ENCODE measurements at places on chromosomes 4 and X.

- no peak overlapping the region for H3K4me3 ChIP-seq
- H3K4me1 ChIP-seq = peaks cover 11% of the 10 kb centered on the region
- peaks cover 38% of the 10 kb centered on the region for H3K36me3 ChIP-seq
- no peak overlapping the region for H3K27ac ChIP-seq
- no peaks in the 10 kb centered on the region for H3K27me3 ChIP-seq
These were observed 29.9 kb downstream of the BOD1L1 start for GRCh38 chr4:13597604-13598003.

- H3K4me1 ChIP-seq = peaks cover 9% of the 10 kb centered on the region
- no peak for DNase-seq
- H3K27ac ChIP-seq = no peak overlapping the region
- H3K27me3 ChIP-seq = no peaks in the 10 kb centered on the region
These were observed 286.4 kb downstream of the PRDM5 start for GRCh38 chr4:120636120-120636630.

GRCh38 chrX:130772105-130772775 is 130.8 kb downstream of the ENOX2 start:
- H3K4me1 ChIP-seq = peaks cover 6% of the 10 kb centered on the region
- DNase-seq = no peak
- no peak overlapping the region for H3K4me3 ChIP-seq
- no peak overlapping the region for H3K27ac ChIP-seq
- H3K36me3 ChIP-seq = peaks cover 4% of the 10 kb centered on the region

DNA sequence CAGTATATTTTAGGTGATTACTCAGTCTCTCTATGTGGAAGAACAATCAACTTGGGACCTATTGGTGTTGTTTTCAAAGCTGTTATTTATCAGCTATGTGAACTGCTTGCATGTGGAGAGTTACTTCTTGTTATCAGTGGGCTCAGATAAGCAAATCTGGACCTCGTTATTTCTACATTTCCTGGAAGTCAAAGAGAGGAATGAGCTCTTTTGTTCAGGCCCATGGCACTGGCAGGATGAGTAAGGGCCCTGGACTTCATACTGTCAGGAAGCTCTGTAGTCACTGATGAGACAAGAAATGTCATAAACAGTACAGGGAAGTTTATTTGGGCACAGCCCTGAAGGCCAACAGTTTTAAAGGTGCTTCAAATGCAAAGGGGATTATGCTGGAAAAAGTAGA is 760.6 kb upstream of the EPHA5 start:
- H3K4me3 ChIP-seq = no peak overlapping the region
- no peaks in the 10 kb centered on the region for H3K27me3 ChIP-seq
- DNase-seq = no peak
- no peak overlapping the region for H3K27ac ChIP-seq
- no peaks in the 10 kb centered on the region for H3K36me3 ChIP-seq

- peaks cover 13% of the 10 kb centered on the region for H3K36me3 ChIP-seq
- H3K4me3 ChIP-seq = peak overlapping the region; percentile 22
- H3K27me3 ChIP-seq = peaks cover 10% of the 10 kb centered on the region
- peaks cover 11% of the 10 kb centered on the region for H3K4me1 ChIP-seq
- DNase-seq = no peak
These were observed 114.6 kb downstream of the UBE2K start for GRCh38 chr4:39812500-39812899.

DNA sequence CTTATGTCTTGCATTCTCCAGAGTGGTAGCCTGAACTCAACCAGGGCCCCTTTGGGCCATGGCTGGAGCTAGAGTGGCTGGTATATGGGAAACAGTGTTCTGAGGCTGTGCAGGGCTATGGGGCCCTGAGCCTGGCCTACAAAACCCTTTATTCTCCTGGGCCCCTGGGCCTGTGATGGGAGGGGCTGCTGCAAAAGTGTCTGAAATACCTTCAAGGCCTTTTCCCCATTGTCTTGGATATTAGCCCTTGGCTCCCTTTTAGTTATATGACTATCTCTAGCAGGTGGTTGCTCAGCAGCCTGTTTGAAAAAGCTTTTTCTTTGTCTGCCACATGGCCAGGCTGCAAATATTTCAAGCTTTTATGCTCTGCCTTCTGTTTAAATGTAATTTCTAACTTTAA is 22.5 kb downstream of the APOOL start:
- DNase-seq = no peak
- H3K4me1 ChIP-seq = no peaks in the 10 kb centered on the region
- no peak overlapping the region for H3K4me3 ChIP-seq

- no peak for DNase-seq
- no peak overlapping the region for H3K27ac ChIP-seq
- no peaks in the 10 kb centered on the region for H3K36me3 ChIP-seq
- no peak overlapping the region for H3K4me3 ChIP-seq
- H3K4me1 ChIP-seq = no peaks in the 10 kb centered on the region
These were observed 38.6 kb downstream of the COL4A6 start for GRCh38 chrX:108399418-108400165.

DNA sequence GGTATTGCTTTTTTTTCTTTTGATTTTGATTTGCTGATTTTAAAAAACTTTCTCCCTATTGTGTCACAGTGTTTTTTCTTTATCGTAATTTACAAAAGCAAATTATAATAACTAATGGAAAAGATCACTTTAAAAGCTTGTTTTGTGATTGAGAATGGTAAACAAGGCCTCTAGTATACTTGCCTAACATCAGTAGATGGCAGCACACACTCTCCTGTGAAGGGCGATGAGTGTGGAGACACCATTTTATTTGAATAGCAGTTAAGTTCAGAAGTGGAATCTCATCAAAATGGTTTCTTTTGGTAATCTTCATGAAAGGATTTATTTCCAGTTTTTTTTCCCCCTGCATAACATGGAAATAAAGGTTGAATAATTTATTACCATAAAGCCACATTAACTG is 72.3 kb downstream of the PAK3 start:
- H3K27ac ChIP-seq = no peak overlapping the region
- H3K27me3 ChIP-seq = peaks cover 2% of the 10 kb centered on the region
- H3K36me3 ChIP-seq = no peaks in the 10 kb centered on the region

- DNase-seq = peak; percentile 11
- H3K27ac ChIP-seq = peak overlapping the region; percentile 73
- H3K36me3 ChIP-seq = no peaks in the 10 kb centered on the region
- peak overlapping the region; percentile 83 for H3K4me3 ChIP-seq
- peaks cover 17% of the 10 kb centered on the region for H3K4me1 ChIP-seq
These were observed 449 bp downstream of the CTPS2 start for GRCh38 chrX:16711893-16712547.

DNA sequence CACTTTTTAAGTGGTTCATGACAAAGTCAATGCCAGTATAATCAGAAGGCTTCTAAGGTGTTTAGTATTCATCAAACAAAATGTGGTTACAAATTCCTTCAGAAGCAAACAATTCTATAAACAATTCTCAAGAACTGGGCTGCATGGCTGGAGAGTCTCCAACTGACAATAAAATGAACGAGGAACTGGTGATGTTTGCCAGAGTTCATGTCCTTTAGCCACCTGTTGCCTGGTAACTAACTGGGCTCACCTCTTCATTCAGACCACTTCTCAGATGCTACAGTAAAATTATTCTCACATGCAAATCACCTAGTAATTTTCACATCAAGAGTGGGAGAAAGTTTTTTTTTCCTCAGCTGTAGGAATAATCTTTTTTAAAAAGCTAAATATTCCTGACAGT is 53.3 kb downstream of the CAMK2D start:
- peaks cover 32% of the 10 kb centered on the region for H3K36me3 ChIP-seq
- no peak for DNase-seq
- H3K4me1 ChIP-seq = peaks cover 52% of the 10 kb centered on the region

DNA sequence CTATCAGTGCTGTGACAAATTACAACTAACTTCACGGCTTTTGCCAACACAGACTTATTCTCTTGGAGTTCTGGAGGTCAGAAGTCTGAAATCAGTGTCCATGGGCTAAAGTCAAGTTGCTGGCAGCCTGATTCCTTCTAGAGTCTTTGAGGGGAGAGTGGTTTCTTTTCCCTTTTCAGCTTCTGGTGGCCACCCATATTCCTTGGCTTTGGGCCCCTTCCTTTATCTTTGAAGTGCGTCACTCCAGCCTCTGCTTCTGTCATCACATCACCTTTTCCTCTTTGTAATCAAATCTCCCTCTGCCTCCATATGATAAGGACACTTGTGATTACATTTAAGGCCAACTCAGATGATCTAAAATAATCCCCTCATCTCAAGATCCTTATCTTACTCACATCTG is 9.0 kb downstream of the FAM114A1 start:
- no peaks in the 10 kb centered on the region for H3K36me3 ChIP-seq
- DNase-seq = no peak
- no peak overlapping the region for H3K27ac ChIP-seq
- H3K27me3 ChIP-seq = peaks cover 6% of the 10 kb centered on the region
- H3K4me1 ChIP-seq = no peaks in the 10 kb centered on the region
- no peak overlapping the region for H3K4me3 ChIP-seq

DNA sequence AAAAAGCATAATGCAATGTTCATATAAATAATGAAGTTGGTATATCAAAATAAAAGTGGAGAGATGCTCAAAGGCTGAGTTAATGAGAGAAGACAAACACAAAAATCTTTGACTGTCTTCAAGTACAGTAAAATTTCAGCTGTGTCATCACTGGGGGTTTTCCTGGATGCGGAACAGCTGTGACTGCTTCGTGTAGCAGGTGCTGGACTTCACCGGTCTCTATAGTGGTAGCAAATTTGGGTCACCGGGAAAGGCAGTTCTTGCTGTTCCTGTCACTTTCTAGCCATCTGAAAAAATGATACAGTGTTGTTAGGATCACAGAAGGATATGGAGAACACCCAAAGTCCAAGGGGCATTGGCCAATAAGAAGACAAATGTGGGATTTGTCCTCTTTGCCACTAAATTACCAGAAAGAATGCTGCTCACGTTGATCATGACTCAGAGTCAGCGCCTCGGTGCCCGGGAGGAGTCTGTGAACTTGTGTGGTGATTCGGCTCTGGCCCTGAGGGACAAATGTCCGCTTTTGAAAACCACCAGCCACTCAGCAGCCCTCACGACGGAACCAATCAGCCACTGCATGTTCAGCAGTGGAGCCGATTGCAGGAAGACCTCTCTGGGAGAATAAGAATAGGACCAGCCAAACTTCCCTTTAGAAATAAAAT is 230.1 kb upstream of the FAT1 start:
- no peak for DNase-seq
- H3K36me3 ChIP-seq = no peaks in the 10 kb centered on the region
- no peaks in the 10 kb centered on the region for H3K4me1 ChIP-seq
- H3K27ac ChIP-seq = no peak overlapping the region
- no peaks in the 10 kb centered on the region for H3K27me3 ChIP-seq

DNA sequence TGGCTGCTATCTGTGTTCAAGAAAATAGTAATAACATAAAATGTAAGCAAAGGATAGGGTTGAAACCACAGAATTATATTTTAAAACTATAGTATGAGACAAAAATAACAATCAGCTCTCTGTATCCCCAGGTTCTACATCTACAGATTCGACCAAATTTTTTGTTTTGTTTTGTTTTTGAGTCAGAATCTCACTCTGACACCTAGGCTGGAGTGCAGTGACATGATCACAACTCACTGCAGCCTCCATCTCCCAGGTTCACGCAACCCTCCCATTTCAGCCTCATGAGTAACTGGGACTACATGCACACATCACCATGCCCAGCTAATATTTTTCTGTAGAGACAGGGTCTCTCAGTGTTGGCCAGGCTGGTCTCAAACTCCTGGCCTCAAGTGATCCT is 113.2 kb downstream of the MAB21L2 start:
- no peaks in the 10 kb centered on the region for H3K4me1 ChIP-seq
- no peak overlapping the region for H3K4me3 ChIP-seq
- no peaks in the 10 kb centered on the region for H3K27me3 ChIP-seq
- no peak for DNase-seq
- peaks cover 16% of the 10 kb centered on the region for H3K36me3 ChIP-seq
- no peak overlapping the region for H3K27ac ChIP-seq

GRCh38 chrX:11431786-11432185 is 138.6 kb downstream of the AMELX start:
- no peaks in the 10 kb centered on the region for H3K4me1 ChIP-seq
- no peak for DNase-seq
- no peak overlapping the region for H3K4me3 ChIP-seq
- peaks cover 10% of the 10 kb centered on the region for H3K27me3 ChIP-seq
- no peaks in the 10 kb centered on the region for H3K36me3 ChIP-seq
- H3K27ac ChIP-seq = no peak overlapping the region

DNA sequence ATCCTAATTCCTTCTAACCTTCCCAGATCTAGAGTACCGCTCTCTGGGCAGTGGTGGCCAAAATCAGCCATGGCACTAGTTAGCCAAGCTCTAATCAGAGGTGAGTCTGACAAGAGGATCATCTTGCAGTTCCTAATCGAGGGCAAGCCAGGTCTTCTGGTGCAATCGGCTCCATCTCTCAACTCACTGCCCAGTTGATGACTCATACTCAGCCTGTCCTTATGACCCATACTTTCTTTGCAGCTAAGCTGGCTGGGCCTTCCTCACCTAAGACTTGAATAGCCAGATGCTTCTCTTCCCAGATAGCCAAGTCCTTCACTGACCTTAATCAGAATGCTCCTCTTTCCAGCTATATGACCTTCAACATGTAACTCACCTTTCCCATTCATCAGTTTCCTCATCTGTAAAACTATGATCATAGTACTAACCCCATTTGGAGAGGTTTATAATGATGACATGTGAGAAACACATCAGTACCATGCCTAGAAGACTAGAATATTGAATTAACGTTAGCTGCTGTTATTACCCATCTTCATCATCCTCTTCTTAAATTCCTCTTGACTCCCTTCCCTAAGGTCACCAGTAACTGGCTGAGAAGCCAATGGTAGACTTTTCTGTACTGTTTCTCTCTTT is 57.1 kb downstream of the RELL1 start:
- no peak overlapping the region for H3K4me3 ChIP-seq
- no peaks in the 10 kb centered on the region for H3K4me1 ChIP-seq
- H3K27me3 ChIP-seq = no peaks in the 10 kb centered on the region
- no peak for DNase-seq

GRCh38 chr4:184251670-184251980 is 34.0 kb upstream of the ENPP6 start:
- H3K4me1 ChIP-seq = peaks cover 36% of the 10 kb centered on the region
- H3K27ac ChIP-seq = peak overlapping the region; percentile 90
- no peaks in the 10 kb centered on the region for H3K36me3 ChIP-seq

GRCh38 chr4:46444318-46445000 is 54.5 kb upstream of the GABRA2 start:
- no peak for DNase-seq
- no peak overlapping the region for H3K27ac ChIP-seq
- H3K4me1 ChIP-seq = no peaks in the 10 kb centered on the region
- H3K4me3 ChIP-seq = no peak overlapping the region
- H3K27me3 ChIP-seq = no peaks in the 10 kb centered on the region
- H3K36me3 ChIP-seq = no peaks in the 10 kb centered on the region

GRCh38 chrX:148915474-148915873 is 415.1 kb downstream of the AFF2 start:
- no peak overlapping the region for H3K27ac ChIP-seq
- DNase-seq = no peak
- no peaks in the 10 kb centered on the region for H3K36me3 ChIP-seq
- no peaks in the 10 kb centered on the region for H3K27me3 ChIP-seq
- no peaks in the 10 kb centered on the region for H3K4me1 ChIP-seq

- peaks cover 2% of the 10 kb centered on the region for H3K36me3 ChIP-seq
- no peak overlapping the region for H3K4me3 ChIP-seq
- H3K27me3 ChIP-seq = no peaks in the 10 kb centered on the region
These were observed 116.2 kb upstream of the STX18 start for GRCh38 chr4:4658052-4658451.

- H3K27me3 ChIP-seq = no peaks in the 10 kb centered on the region
- DNase-seq = no peak
- no peak overlapping the region for H3K27ac ChIP-seq
- no peaks in the 10 kb centered on the region for H3K4me1 ChIP-seq
These were observed 430 bp downstream of the TRIML1 start for GRCh38 chr4:188139671-188140070.

GRCh38 chr4:151153585-151153984 is 54.2 kb downstream of the RPS3A start:
- H3K36me3 ChIP-seq = no peaks in the 10 kb centered on the region
- no peak overlapping the region for H3K4me3 ChIP-seq
- no peak overlapping the region for H3K27ac ChIP-seq
- H3K27me3 ChIP-seq = peaks cover 16% of the 10 kb centered on the region

All from activated naive CD8-positive, alpha-beta T cell treated with anti-CD3 and anti-CD28 coated beads, Interleukin-2, amount 50 U/mL, for 24 hours (primary cell).